ENCODE measurements at places on chromosomes 4 and X.

GRCh38 chr4:40247350-40247749 lies 50.5 kb downstream of the RHOH start:
- DNase-seq: no peak

DNA sequence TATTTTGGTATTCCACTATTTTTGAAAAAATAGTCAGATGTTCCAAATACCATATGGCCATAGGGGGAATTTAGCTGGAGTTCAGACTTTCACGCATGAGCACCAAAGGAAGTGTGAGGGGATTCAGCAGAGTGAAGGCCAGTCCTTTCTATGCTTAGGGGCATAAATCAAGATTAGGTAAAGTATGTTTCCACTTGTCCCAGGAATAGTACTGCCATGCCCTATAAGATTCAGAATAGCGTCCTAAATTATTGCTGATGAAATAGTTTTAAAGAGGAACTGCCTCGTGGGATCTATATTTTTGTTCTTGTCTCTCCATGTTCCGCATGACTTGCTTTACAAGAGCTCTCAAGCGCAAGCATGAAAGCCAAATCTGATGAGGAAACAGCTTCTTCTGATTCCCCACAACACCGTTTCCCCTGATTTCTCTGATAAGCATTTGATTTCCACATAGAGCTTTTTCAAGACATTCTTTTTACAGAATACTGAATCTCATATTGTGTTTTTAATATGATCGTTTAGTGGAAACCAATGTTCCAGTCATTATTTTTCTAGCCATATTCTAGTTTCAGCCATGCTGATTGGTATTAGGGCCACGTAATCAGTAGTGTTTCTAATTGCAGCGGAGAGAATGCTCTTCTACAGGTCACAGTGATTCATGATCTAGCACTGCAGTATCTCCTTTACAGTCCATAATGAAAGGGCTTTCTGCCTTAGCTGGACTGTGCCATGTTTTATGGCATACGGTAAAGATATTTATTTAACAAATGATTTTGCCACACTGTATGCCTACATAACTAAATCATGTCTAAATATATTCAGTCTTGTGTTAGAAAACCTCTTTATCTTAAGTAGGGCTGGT lies 492.3 kb downstream of the CENPC start:
- no peak for DNase-seq

GRCh38 chr4:116627545-116627944 lies 457.8 kb downstream of the TRAM1L1 start:
- no peak for DNase-seq

- no peak for DNase-seq
These were observed 6.3 kb upstream of the HAUS3 start for GRCh38 chr4:2248044-2248780.

Data from erythroblast (primary cell).